ENCODE measurements at places on chromosomes 6 and 20.
A peak's percentile ranks its signal among the peaks of the same experiment; 100 is the strongest.

DNA sequence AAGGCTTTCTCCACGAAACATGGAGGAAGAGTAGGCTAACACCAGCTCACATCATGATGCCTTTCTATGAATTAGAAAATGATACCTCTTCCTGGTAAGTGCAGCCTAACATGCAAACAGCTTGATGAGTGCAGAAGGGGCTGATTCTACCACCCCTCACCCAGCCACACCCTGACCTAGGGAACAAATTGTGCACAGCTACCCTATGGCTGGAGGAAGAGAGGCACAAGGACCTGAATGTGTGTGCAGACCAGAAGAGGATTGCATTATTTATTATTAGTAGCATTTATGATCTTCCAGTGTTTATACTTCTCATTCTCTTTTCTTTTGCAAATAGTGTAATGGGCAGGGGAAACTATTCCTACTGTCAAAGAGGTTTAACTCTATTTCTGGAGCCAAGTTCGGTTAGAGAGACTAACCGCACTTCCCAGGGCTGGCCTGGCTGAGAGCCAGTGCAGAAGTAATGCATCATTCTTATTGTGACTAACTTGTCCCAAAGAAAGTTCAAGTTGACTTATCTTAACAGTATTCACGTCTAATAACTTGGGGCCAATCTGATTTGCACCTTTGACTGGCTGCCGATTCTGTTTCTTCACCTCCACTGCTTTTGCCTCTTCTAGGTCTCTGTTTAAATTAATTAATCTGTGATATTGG, 237.5 kb downstream of the CD83 start:
- DNase-seq: peak; percentile 77

- DNase-seq: no peak
Measured at GRCh38 chr6:68710916-68711315, 75.8 kb downstream of the ADGRB3 start.

DNA sequence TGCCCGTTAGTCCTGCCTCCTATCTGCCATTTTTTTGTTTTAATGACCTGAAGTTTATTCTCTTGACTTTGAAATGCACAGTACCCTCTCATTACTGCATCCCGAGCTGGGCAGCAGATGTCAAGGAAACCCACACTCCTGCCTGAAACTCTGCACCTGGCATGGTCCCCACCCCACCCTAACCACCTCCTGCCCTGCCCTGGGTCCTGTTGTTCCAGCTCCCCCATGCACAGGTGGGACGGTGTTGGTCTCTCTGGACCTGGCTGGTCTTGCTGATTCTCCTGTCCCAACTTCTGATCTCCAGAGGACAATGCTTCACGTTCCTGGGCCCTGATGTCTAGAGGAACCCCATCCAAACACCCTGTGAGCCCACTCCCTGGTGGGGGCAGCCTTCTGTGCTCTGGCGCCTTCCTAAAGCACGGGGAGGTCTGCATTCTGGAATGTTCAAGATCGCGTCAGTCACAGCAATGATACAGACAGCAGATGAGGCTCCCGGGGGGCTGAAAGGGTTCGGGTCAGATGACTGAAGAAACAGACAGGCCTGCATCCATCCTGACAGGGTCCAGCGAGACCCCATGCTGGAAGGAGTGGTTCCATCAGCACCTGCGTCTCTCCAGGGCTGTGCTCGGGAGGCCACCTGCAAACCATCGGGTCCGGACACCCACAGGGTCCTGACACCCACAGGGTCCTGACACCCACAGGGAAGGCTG, 73.6 kb downstream of the ERMARD start:
- DNase-seq: no peak

GRCh38 chr6:166815629-166816028, 140.7 kb downstream of the RNASET2 start:
- DNase-seq: no peak

- no peak for DNase-seq
Measured at GRCh38 chr20:34055290-34055689, 56.8 kb downstream of the EIF2S2 start.

DNA sequence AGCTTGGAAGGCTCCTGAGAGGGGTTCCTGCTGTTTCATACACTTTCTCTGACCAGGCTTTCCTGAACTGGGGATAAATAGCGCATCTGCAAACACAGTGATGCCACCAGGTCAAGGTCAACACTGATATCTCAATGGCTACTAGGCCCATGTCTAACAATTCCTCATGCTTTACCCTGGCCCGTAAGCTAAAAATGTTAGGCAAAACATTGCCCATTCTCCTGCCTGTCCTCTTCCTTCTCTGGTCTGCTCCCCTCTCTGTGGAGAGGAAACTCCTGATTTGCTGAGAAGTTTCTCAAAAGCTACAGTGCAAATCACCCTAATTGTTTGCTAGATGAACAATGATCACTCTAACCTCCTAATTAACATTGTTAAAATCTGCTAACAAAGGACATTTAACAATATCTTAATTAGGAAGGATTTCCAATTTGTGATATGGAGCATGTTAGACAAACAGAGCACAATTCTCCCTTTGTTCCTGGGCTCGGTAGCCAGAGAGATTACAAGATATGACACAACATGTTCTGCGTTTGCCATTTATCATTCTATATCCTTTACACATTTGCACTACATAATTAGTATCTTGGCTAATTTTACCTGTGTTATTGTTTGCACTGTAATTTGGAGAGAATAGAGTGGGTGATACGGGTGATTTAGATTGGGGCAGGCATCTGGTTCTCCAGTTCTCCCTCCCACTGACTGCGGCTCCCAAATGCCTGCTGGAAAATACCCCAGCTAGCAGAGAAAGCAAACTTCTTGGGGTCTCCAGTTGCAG, 266.8 kb downstream of the CD83 start:
- no peak for DNase-seq

DNA sequence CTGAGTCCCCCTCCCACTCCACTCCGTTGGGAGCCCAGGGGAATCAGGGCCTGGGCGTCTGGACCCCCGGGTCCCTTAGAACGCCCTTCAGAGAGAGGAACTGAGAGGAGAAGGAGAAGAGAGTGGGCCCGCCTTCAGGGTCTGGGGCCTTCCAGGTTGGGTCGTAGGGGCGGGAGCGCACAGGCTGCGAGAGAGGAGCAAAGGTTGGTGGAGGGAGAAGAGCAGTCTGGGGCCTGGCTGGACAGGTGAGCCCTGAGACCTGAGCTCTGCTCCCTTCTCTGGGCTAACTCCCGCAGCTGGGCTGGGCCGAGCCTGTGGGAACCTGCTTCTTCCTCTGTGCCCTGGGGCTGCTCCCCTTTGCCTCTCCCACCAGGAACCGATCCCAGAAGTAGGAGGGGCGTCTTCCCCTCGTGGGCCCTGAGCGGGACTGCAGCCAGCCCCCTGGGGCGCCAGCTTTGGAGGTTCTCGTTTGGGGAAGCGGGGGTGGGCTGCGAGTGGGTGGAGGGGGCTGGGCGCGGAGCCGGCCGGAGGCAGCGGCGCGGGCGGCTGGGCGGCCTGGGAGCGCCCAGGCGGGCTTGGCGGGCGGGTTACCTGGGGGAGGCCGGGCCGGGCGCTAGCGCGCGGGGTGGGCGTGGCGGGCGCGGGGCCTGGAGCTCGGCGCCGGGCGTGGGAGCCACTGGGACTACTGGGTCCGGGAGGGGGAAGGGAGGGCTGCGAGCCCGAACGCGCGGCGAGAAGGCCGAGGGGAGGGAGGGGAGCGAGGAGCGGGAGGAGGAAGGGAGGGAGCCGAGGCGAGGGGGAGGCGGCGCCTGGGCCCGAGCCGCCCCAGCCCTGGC, at the start of gene DDR1:
DDR1 (plus strand) TSS at position 835 of the 836 bp plus-strand sequence. CDS start 4,211 bp downstream, outside the sequence.
- DNase-seq: peak; percentile 35

GRCh38 chr6:136717716-136717990, 74.6 kb downstream of the MAP3K5 start:
- no peak for DNase-seq

DNA sequence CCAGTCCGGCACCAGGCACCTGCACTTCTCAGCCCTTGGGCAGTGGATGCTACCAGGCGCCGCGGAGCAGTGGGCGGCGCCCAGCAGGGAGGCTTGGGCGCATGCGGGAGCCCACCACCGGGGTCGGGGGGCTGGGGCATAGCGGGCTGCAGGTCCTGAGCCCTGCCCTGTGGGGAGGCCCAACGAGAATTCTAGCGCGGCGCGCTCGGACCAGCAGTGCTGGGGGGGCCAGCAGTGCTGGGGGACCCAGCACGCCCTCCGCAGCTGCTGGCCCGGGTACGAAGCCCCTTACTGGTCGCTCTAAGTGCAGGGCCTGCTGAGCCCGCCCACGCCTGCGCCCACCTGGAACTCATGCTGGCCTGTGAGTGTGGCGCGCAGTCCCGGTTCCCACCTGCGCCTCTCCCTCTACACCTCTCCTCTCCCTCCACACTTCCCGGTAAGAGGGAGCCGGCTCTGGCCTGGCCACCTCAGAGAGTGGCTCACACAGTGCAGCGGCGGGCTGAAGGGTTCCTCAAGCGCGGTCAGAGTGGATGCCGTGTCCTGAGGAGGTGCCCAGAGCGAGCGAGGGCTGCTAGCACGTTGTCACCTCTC, 28.5 kb upstream of the SERPINB1 start:
- no peak for DNase-seq

- peak; percentile 39 for DNase-seq
Measured at GRCh38 chr6:18509871-18510643, 122.9 kb downstream of the RNF144B start.

DNA sequence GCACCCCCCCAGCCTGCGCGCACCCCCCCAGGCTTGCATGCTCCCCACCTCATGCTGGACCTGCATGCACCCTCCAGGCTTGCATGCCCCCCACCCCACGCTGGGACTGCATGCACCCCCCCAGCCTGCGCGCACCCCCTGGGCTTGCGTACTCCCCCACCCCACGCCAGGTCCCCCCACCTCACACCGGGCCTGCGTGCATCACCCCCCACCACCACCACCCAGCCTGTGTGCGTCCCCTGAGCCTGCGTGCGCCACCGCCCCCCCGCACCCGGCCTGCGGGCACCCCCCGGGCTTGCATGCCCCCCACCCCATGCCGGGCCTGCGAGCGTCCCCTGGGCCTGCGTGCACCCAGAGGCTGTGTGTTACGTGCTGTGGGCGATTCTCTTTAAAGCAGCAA, 61.0 kb upstream of the SLCO4A1 start:
- no peak for DNase-seq

DNA sequence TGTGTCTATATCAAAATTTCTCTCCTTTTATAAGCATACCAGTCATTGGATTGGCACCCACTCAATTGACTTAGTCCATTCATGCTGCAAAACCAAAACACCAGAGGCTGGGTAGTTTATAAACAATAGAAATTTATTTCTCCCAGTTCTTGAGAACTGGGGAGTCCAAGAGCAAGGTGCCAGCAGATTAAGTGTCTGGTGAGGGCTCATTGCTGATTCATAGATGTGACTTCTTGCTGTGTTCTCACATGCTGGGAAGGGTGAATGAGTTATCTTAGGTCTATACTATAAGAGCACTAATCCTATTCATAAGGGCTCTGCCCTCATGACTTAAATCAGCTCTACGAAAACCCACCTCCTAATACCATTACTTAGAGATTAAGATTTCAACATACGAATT, 501.4 kb downstream of the EPM2A start:
- no peak for DNase-seq

- peak; percentile 62 for DNase-seq
Measured at GRCh38 chr6:144582939-144583613, 297.9 kb downstream of the UTRN start.

DNA sequence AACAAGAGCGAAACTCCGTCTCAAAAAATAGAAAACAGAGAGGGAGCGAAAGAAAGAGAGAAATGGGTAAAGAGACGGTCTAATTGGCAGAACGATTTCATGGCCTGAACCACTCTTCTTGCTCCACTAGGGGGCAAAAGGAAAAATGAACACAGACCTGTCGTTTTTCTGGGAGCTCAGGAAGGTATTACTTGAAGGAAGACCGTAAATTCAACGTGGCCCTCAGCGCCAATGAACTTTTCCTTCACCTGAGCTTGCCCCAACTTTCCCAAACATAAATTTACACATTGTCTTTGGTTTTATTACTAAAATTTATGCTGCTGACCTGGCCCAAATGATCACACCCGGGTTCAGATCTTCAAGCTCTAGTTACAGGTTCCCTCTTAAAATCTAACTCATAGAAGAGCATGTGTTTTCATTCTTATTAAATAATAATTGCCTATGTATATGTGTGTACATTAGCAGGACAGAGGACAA, 67.3 kb downstream of the ATP9A start:
- DNase-seq: peak; percentile 50

- no peak for DNase-seq
Measured at GRCh38 chr20:38195521-38195920, 30.5 kb upstream of the TGM2 start.

DNA sequence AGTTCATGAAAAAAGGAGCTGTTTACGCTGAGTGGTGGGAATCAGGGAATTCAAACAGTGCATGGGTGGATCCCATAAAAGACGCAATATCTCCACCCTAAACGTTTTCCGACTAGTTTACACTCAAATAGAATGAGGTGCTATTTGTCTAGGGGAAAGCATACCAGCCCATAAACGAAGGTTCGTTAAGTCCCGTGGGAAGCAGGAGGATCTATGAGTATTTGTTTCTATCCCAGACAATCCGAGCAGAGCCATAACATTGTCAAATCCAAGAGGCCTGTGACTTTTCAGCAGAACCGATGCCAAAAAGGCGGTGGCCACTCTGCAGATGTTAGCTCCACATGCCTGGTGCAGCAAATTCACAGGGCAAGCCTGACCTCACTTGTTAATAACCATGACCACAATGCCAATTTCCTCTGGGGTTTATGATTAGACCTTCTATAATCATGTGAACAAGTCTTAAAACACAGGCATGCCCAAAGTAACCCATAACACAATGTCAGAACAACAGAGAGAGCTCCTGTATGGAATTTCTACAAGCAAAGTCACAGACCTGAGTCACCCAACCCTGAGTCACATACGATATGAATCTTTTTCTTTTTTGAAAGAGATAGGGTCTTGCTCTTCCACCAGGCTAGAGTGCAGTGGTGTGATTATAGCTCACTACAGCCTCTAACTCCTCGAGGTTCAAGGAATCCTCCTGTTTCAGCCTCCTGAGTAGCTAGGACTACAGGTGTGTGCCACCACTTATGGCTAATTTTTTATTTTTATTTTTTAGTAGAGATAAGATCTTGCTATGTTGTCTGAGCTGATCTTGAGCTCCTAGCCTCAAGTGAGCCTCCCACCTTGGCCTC, 123.3 kb downstream of the KIF13A start:
- no peak for DNase-seq

- peak; percentile 44 for DNase-seq
Measured at GRCh38 chr6:33205191-33206026, 954 bp downstream of the HSD17B8 start.

DNA sequence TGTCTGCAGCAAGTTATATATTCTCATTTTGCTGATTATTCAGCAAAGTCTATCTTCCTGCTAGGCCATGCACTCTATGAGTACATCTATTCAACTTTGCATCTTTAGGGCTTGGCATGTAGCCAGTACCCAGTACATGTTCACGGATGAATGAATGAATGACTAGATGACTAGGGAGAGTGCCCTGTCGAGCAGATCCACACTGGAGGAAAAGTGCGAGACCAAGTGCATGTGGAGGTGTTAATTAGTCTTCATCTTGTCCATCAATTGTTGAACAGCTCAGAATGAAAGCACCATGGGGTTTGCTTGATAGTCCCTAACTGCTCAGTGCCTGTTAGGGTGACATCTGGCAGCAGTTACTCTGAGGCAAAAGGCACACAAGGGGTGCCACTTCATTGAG, 30.4 kb downstream of the TM9SF4 start:
- DNase-seq: no peak

GRCh38 chr6:34150766-34151165, 4.9 kb upstream of the GRM4 start:
- DNase-seq: no peak
